ENCODE measurements at places on chromosomes 12 and 14.
A peak's percentile ranks its signal among the peaks of the same experiment; 100 is the strongest.

DNA sequence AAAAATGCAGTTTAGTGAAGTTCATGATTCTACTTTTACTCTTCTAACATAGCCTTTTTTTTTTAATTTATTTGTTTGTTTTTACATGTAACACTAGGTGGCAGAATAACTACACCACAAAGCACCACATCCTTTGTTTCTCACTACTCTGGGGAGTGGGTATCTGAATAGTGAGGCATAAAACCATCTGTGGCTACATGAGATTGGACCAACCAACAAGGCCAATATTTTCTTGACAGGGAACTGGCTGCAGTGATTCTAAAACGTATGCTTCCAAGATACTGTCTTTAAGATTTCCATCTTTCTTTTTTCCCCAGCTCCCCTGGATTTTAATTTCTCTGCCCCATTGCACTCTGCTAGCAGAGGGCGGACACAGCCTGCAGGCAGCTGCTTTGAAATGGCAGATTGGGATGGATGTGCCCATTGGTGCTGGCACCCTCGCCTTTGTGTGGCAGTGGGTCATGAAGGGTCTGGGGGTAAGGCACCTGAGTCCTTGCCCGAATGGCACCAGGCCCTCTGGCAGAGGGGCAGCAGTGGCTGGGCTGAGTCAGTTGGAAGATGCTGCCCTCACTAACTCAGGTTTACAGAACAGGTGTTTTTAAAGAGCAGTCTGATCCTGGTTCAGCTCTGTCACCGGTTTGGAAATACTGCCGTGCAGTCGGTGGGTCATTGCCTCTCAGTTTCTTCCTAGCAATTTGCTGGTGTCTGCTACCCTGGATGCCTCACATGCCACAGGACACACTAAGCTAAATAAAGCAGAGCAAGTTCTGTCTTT, 429.1 kb downstream of the RAD51B start:
- peak; percentile 84 for DNase-seq

DNA sequence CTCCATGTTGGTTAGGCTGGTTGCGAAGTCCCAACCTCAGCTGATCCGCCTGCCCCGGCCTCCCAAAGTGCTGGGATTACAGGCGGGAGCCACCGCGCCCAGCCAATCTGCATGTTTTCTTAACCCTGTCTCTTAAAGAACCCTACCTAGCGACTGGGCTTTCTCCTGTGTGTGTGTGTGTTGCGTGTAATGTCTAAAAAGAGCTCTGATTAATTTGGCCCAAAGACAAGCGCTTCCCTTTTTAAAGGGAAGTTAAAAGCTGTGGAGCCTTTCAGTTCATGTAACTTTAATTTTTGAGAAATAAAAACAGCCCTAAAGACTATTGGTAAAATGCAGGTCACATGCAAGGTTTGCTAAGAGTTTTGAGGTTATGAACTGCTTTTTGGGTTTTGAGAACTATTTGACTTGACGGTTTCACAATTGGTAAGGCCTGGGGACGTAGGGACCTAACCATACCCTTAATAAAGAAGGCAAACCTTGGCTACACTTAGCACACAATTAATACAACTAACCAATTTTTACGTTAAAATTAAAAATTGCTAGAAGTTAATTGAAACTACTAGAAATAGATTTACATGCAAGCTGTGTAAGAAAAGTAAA, 103.2 kb downstream of the KCNMB4 start:
- DNase-seq = no peak

- no peak for DNase-seq
Observed at GRCh38 chr12:52537101-52537500, 15.8 kb downstream of the KRT71 start.

DNA sequence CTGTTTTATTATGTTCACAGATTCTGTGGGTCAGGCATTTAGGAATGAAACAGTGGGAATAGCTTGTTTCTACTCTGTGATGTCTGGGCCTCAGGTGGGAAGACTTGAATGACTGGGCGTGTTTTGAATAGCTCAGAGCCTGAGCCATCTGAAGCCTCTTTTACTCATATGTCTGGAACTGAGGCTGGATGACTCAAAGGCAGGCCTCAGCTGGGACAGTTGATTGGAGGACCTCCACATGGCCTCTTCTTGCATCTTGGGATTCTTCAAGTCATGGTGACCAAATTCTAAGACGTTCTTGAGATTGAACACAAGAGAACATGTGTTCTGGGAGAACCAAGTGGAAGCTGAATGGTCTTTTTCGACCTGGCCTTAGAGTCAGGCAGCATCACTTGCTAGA, 45.8 kb upstream of the TBX3 start:
- no peak for DNase-seq

DNA sequence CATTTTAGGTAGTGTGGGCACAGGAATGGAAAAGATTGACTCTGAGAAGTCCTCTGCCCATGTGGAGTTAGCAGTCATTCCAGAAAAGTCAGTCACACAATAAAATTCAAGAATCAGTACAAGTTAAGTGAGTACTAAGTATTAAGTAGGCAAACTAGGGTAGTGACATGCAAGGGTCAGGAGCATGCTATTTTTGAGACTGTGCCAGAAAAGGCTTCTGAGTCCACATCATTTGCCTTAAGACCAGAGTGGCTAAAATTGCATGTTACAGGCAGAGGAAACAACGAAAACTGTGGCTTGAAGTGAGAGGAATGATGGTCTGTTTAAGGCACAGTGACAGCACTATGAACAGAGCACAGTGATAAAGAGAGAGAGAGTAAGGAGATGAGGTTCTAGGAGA, 108.9 kb downstream of the SLC6A15 start:
- no peak for DNase-seq

DNA sequence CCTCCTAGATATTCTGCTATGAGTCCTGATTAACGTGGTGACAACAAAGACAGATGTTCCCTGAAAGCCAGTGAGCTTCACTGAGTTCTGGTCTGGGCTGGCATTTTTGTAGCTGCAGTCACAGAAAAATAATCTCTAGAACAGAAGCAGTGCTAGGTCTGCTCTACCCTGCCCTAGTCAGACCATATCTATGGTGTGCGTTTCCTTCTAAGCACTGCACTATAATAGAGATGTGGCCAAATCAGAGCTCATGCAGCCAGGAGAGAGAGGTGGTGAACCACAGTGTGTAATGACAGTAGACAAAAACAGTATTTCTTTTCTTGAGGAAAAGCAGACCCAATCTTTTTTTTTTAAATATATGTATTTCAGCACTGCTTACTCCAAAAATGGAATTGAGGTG, 76.3 kb downstream of the CMAS start:
- DNase-seq = no peak

- DNase-seq = no peak
Observed at GRCh38 chr14:104697892-104698583, 8.6 kb downstream of the INF2 start.
